Myometrial cell (primary cell): ENCODE measurements at places on chromosomes 1 and 21. TPM values are rescaled to one million over a fixed set of nuclear protein-coding genes. Genes with fewer than 3 reads are reported as not detected.

The ZNF593OS gene
- total RNA-seq: 0.29 TPM in 1 of 2 replicates, not detected in the other

The PRDX6 gene
- total RNA-seq: 502 TPM in 2 replicates

The NR1I3 gene
- total RNA-seq: not detected in 2 replicates

The MIXL1 gene
- not detected in 2 replicates for total RNA-seq

The PRAMEF26 gene
- not detected in 2 replicates for total RNA-seq

The FCGR2B gene
- not detected in 2 replicates for total RNA-seq

The IRF6 gene
- 0.18 TPM in 1 of 2 replicates, not detected in the other for total RNA-seq

The F13B gene
- not detected in 2 replicates for total RNA-seq

The POGK gene
- total RNA-seq: 12.1 and 13.1 TPM in 2 replicates

The PGLYRP3 gene
- total RNA-seq: not detected in 2 replicates

The CRYBG2 gene
- total RNA-seq: not detected in 2 replicates

The LRRC40 gene
- 13.5 and 13.8 TPM in 2 replicates for total RNA-seq

The NBPF4 gene
- total RNA-seq: not detected in 2 replicates

The ACOT11 gene
- total RNA-seq: 2.3 and 2.8 TPM in 2 replicates

The AVPR1B gene
- not detected in 2 replicates for total RNA-seq

The ILDR2 gene
- 0.29 TPM in 1 of 2 replicates, not detected in the other for total RNA-seq

The RPE65 gene
- not detected in 2 replicates for total RNA-seq

The TMEM82 gene
- not detected in 2 replicates for total RNA-seq

The DCDC2B gene
- total RNA-seq: not detected in 2 replicates

The HJV gene
- not detected in 2 replicates for total RNA-seq

The HFM1 gene
- not detected in 2 replicates for total RNA-seq

The LCE1E gene
- not detected in 2 replicates for total RNA-seq

The PODN gene
- total RNA-seq: 1.4 and 2.0 TPM in 2 replicates

The RHCE gene
- total RNA-seq: 0.53 and 0.58 TPM in 2 replicates

The LRRC38 gene
- total RNA-seq: not detected in 2 replicates

The MCOLN2 gene
- 0.53 and 1.7 TPM in 2 replicates for total RNA-seq

The KRTAP6-2 gene
- total RNA-seq: not detected in 2 replicates
